Left cardiac atrium (tissue), 4 donors: ENCODE measurements at places on chromosomes 4 and X. TPM values are rescaled to one million over a fixed set of nuclear protein-coding genes. Genes with fewer than 3 reads are reported as not detected.
A peak's percentile ranks its signal among the peaks of the same experiment; 100 is the strongest.

DNA sequence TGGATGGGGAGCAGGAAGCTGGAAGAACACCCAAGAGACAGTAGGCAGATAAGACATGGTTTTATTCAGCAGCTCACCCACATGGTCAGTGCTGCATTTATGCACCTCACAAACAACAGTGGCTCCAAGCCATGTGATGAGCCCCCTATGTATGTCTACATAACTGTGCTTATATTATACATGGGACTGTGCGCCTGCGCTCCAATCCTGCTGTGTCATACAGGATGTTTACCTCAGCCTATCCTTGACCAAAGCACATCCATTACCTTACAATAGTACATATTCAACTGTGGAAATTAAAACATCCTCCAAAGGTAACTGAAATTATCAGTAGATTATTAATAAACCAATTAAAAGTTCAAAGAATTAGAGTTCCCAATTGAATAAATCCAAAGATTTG lies 44.1 kb upstream of the SGMS2 start:
- no peak for DNase-seq

GRCh38 chr4:100894339-100894870 lies 376.6 kb upstream of the EMCN start:
- no peak for DNase-seq

Gene CORIN
- 106 TPM for total RNA-seq

DNA sequence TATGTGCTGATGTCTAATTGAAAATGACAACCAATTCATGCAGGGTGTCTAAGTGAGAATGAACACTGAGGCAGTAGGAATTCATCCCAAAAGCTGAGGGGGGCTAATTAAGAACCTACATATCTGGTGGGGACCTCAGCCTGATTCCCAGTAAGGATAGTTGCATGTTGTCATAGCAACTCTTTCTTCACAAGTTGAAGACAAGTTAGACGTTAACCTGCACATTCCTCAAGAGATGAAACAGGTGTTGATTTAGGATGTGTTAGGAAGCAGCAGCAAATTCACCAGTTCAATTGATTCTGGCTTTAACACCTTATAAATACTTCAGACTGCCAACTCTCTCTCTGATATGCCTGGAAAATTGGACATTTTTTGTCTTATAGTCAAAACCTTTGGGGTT lies 7.3 kb downstream of the FNIP2 start:
- no peak for DNase-seq

- DNase-seq, result no peak
These were observed 116.1 kb downstream of the ARHGAP10 start for GRCh38 chr4:147847751-147848590.

Gene PARM1
- total RNA-seq, result 89.1 TPM

Gene SLC9A6
- total RNA-seq, result 15.7 TPM

- no peak for DNase-seq
These were observed at the start of gene PCSK1N for GRCh38 chrX:48835524-48836329. PCSK1N (minus strand) TSS chrX:48835610; CDS start chrX:48835532, 78 bp downstream.

Gene OTUD5
- total RNA-seq, result 27.0 TPM

DNA sequence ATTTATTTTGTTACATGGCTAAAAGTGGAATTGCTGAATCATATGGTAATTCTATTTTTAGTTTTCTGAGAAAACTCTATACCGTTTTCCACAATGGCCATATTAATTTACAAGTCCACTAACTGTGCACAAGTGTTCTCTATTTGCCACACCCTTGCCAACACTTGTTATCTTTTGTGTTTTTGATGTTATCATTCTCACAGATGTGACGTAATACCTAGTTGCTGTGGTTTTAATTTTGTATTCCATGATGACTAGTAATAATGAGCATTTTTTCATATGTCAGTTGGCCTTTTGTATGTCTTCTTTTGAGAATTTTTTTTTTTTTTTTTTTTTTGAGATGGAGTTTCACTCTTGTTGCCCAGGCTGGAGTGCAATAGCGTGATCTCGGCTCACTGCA lies 164.2 kb upstream of the SPANXN4 start:
- DNase-seq, result no peak

- DNase-seq, result no peak
These were observed at the start of gene P2RY10 for GRCh38 chrX:78945186-78945912. P2RY10 (plus strand) TSS chrX:78945391; CDS start chrX:78960521, 15,130 bp downstream.

DNA sequence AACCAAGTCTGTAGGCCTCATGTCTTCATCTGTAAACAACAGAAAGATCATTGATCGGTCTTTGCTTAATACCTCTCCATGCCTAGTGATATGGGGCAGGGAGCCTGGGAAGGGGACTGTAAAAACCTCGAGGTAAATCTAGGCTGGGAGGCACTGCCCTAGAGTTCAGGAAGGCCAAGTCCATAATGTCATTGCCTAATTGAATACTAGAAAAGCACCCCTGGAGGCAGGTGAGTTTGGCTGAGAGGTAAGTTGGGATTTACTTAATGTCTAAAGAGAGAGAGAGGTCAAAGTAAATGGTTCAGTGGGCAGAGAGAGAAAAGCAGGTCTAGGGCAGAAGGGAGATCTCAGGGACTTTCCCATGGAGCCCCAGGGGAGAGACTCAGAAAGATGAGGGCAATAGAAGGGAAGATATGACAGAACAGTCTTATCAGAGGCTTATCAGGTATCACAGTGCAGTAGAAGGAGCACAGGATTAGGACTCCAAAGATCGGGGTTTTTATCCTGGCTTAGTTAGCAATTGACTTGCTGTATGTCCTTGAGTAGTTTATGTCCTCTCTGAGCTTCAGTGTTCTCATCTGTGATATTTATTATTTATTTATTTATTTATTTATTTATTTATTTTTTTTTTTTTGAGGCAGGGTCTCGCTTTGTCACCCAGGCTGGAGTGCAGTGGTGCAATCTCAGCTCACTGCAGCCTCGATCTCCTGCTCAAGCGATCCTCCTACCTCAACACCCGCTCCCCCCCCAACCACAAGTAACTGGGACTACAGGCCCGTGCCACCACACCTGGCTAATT lies 85.2 kb downstream of the SLC16A2 start:
- DNase-seq, result no peak

DNA sequence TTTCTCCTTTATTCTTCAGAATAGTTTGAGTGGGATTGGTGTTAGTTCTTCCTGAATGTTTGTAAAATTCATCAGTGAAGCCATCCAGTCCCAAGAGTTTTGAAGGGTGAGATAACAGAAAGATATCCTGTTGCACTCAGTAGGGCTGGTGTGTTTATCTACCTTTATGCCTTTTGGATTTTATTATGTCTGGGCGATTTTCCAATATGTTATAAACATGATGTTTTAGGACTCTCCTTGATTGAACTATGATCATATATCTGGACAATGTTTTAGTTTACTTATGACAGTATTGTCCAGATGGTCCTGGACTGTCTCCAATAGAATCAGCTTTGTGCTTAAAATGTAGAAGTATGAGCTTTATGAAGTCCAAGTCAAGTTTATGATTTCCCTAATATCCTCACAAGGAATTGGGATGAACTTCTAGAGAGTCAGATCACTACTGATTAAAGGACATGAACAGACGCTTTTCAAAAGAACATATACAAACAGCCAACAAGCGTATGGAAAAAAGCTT lies 77.6 kb upstream of the ITM2A start:
- no peak for DNase-seq

Gene MAGEA10
- total RNA-seq, result not detected

DNA sequence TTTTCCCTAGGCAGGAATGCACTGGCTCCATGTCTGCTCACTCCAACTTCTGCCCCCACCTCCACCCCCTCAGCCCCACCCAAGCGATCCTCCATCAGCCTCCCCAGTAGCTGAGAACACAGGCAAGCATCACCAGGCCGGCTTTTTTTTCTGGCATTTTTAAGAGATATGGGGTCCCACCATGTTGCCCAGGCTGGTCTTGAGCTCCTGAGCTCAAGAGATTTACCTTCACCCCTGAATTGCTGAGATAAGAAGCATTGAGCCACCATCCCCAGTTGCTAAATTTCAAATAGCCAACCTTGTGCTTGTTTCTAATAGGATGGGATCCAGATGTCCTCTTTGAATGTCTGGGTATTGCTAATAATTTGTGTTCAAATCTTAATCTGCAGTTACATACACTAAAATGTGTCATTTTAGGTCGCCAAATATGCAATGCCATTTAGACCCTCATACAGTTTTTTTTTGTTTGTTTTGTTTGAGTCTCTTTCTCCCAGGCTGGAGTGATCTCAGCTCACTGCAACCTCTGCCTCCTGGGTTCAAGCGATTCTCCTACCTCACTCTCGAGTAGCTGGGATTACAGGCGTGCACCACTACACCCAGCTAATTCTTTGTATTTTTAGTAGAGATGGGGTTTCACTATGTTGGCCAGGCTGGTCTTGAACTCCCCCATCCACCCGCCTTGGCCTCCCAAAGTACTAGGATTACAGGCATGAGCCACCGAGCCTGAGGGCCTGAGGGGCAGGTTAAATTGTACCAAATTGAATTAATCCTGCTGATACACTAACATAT lies 8.8 kb downstream of the LARP7 start:
- no peak for DNase-seq

DNA sequence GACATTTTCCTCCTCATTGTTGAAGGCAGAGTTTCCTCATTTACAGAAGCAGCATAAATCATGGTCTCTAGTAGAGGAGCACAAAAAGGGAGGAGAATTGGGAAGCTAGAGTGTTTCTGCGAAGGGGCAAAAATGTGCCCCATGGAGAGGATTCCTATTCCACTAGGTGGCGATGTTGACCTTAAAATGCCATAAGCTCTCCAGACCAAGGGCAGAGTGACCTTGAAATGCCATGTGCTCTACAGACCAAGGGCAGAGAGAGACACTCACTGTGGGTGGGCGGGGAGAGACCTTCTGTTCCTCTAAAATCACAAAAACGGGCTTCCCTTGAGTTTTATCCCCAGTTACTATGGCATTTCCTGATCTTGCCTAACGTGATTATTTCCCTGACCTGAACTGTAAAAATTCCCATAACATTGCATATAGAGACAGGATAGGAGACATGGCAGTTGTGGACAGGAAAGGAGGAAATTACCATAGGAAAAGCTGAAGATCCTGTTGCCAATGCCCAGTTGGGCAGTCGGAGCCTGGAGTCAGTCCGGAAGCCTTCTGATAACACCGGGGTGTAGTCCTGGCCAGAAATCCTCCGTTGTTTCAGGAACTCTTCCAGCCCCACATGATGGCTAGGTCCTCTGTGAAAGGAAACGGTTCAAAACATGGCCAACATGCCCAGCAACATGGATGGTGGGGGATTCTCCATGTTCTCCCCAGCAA lies 567.7 kb downstream of the MAGEB5 start:
- DNase-seq, result no peak

DNA sequence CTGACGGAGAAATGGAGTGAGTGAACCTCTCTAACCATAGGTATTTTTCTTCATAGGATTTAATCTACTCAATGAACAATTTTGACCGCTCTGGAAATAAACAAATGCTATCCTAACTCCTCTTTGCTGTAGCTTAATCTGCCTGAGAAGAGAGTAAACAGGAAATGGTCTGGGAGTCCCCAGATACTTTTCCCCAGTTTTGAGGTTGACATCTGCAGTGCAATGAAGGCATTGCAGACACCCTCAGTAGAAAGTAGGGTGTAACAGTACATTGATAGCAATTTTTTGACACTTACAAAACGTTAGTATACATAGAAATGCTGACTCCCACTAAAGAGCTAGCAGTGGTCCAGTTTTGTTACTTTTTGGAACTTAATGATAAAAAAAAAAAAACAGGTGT lies 495.9 kb upstream of the FAM241A start:
- DNase-seq, result no peak

DNA sequence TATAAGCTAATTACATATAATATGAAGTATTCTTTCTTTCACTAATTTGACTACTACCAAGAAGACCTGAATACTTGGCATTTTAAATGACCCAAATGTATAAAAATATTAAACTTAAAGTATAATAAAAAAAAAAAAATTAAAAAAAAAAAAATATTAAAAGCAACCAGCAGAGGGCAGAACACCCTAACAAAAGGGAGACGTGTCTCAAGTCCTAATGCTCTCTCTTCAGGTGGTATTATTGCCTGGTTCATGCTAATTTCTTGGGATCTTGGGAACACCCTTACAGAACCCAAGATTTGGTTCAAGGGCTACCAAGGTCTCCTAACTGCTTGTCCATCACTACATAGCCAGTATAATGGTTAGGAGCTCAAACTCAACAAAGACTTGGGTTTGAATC lies 754.8 kb downstream of the RAB28 start:
- DNase-seq, result no peak

GRCh38 chrX:136725441-136726104 lies 55.2 kb downstream of the ARHGEF6 start:
- DNase-seq, result no peak

Gene GABRA4
- 2.1 TPM for total RNA-seq

GRCh38 chrX:17206584-17206983 lies 168.4 kb upstream of the NHS start:
- no peak for DNase-seq

Gene UGT2B15
- total RNA-seq, result not detected

GRCh38 chrX:3711331-3711917 lies 2.0 kb downstream of the PRKX start:
- peak; percentile 43 for DNase-seq

DNA sequence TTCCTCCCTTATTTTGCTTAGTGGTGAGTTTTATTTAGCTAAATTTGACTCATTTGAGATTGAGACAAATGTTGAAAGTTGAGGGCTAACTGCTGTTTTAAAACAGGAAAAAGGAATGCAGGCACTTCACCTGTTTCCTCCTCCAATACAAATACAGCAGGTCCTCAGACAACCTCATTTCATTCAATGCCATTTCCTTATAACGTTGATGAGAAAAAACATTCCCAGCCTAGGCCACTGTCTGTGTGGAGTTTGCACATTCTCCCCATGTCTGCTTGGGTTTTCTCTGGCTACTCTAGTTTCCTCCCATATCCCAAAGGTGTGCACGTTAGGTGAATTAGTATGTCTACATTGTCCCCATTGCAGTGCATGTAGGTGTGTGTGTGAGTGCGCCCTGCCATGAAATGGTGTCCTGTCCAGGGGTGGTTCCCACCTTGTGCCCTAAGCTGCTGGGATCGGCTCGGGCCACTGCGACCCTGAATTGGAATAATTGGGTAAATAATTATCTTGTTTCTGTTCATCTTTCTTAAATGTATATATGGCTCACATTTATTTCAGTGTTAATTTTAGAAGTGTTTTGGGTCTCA lies 21.9 kb downstream of the SMAD1 start:
- DNase-seq, result no peak

Gene NR0B1
- total RNA-seq, result not detected

GRCh38 chr4:165680821-165681220 lies 192.2 kb upstream of the TLL1 start:
- DNase-seq, result no peak

Gene PABPC1L2A
- not detected for total RNA-seq
